Hematopoietic multipotent progenitor cell treated with erythropoietin and hydrocortisone succinate and interleukin-3 and kit ligand, for 8 days (in vitro differentiated cells): ENCODE measurements at places on chromosomes 7 and 10.
A peak's percentile ranks its signal among the peaks of the same experiment; 100 is the strongest.

- no peak for DNase-seq
These were observed 41.9 kb downstream of the IQUB start for GRCh38 chr7:123492485-123492884.

DNA sequence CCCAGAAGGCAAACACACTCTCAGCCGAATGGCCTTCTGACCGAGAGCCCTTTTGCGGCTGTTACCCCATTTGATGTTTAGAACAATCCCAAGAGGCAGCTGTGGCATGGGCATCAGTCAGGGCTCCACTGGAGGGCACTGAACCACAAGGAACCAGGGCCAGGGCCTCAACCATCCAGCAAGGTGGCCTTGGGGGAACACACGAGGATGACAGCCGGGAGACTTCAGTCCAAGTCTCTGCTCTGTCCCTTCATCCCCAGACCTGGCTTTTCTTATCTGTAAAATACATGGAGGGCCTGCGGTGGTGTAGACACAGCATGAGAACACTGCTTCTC, 63.6 kb upstream of the INSIG1 start:
- peak; percentile 21 for DNase-seq

GRCh38 chr7:142927085-142927745, 6.3 kb downstream of the TRPV5 start:
- no peak for DNase-seq

DNA sequence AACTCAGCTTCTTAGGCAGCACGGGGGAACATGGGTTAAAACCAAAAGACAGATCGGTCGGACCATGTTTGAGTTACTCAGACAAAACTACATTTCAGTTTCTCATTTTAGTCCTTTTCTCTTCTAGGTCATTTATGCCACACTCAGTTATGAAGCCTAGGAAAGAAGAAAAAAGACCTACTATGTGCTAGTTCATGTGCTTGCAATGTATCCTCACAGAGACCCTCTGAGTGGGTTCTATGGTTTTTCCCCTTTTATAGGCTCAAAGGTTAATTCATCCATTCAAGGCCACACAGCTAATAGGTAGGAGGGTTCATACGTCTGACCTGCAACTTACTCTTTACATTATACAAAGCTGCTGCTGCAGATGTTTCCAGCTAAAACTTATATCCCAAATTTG, 104.7 kb upstream of the ZNF438 start:
- DNase-seq, result no peak

- DNase-seq, result no peak
These were observed 31.5 kb downstream of the ACTA2 start for GRCh38 chr10:88920986-88921593.

GRCh38 chr7:98354511-98355249, 46.2 kb downstream of the BAIAP2L1 start:
- no peak for DNase-seq

DNA sequence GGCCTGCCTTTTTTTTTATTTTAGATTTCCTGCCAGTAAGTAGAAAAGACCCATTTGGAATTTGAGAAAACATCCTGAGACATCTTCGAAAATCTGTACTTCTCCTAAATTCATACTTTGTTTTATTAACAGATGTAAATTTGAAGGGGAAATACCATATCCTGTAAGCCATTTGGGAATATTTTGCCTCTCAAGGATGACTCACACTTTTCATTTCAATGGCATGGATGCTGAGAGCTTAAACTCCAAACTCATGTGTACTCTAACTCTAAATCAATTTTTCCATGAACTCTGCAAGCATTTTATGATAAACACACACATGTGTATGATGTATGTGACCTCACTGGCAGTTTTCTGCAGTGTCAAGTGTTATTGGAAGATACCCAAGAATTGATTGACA, 89.0 kb downstream of the SEMA3A start:
- no peak for DNase-seq

- DNase-seq, result no peak
These were observed 27.6 kb downstream of the GIMAP4 start for GRCh38 chr7:150594805-150595204.

DNA sequence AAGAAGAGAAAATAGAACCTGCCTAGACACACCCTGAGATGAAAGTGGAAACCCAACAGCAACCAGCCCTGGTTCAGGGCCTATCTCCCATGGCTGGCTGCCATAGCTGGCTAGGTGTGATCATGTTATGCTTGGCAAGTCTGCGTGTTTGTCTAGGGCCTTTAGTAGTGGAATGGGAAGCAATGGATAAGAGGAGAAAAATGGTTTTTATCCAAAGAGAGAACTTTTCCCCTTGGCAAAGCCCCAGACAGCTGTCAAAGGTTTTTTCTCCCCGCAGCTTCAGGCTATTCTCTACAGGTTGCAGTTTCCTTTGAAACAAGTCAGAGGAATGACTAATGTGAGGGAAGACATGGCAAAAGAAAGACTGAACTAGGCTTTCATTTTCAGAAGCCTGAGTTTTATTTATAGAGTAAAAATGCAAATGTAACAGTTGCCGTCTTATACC, 161.5 kb downstream of the SEMA3D start:
- no peak for DNase-seq

DNA sequence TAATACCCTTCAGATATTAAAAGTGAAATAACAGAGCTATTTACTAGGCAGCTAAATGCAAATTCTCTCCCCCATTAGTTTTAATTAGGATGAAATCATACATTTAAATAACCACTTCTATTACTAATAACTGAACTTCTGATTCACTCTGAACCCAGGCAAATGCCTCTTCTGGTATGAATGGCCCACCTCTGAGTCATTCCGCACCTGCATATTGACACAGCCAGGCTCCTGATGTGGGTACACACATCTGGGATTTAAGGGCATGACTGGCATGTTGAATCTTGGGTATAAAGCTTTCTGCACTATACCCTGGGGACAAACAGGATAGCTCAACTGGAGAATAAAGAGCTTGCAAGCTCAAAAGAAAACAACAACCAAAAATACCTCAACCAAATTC, 140.9 kb downstream of the AUTS2 start:
- DNase-seq, result no peak

- no peak for DNase-seq
These were observed 174.8 kb downstream of the TNS3 start for GRCh38 chr7:47407136-47407535.

DNA sequence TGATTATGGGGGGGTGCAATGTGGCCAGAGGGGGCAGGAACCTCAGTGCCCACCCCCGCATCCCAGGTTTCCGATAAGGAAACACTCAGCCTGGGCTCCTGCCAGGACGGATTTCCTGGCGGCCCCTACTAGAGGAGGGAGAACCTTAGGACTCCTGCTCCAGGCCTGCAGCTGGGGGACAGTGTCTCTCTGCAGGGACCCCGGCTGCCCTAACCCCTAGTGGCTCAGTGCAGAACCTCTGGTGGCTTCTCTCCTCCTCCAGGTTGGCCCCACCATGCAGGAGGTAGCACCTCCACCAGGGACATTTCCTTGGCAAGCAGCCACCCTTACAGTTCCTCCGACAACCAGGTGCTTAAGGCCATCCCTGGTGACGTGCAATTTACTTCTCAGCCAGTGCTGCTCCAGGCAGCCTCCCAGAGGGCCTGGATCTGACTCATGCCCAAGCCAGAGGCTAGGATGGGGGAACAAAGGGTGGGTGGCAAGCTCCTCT, 31.9 kb downstream of the SH2B2 start:
- DNase-seq, result no peak

DNA sequence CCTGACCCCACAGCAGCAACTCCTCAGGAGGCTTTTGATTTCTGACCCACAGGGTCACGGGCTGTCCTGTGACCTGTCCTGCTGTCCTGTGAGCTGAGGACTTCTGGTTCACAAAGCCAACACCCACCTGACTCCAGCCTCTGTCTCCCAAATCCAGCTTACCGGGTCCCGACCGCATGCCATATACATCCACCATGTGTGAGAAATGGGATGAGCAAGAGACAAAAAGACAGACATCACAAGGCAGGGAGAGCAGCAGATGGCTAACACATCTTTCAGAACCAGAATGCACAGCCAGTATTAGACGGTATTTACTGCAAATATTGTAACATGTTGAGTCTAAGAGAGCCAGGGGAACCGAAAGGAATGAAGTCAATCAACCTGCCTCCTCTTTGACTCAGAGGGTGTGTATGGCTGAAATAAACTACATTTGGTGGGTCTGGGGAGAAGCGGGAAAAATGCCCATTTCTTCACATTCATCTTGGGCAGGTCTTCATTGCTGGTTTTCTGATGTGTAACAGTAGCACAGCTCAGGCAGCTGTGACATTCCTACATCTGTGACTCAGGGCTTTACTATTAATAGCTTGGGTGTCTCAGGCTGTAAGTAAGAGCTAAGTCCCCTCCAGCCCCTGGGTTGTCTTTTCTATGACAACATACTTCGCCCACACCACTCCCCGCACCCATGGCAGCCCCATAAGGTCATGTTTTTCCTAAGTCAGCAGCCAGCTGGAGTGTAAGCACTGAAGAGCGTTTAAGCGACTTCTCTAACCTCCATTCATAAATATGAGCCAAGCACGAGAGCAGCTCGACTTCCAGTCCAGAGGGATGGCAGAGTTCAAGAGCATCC, 25.0 kb downstream of the ABLIM1 start:
- DNase-seq, result no peak

- DNase-seq, result no peak
These were observed 14.5 kb downstream of the ITPRIP start for GRCh38 chr10:104323760-104324201.

GRCh38 chr7:156121434-156121833, 309.2 kb upstream of the SHH start:
- no peak for DNase-seq
